ENCODE measurements at places on chromosomes 13 and 19. TPM values are rescaled to one million over a fixed set of nuclear protein-coding genes. Genes with fewer than 3 reads are reported as not detected.

GRCh38 chr19:46299004-46299509 is 2.2 kb downstream of the HIF3A start:
- peak; percentile 97 for DNase-seq

DNA sequence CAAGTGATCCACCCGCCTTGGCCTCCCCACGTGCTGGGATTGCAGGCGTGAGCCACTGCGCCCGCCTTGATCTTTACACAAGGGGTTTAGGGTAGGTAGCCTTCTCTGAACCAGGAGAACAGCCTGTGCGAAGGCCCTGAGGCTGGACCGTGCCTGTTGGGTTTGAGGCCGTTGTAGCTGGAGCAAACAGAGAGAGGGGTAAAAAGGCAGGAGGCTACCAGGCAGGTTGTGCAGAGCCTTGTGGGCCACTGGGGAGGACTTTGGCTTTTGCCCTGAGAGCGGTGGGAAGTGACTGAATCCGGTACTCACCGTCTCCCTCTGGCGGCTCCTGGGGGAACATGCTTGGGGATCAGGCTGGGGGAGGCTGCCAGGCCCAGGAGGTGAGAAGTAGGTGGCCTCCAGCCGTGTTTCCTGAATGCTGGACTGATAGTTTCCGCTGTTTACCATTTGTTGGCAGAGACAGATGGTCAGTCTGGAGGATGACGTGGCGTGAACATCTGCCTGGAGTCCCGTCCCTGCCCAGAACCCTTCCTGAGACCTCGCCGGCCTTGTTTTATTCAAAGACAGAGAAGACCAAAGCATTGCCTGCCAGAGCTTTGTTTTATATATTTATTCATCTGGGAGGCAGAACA is 24.6 kb downstream of the SPC24 start:
- DNase-seq: peak; percentile 89

DNA sequence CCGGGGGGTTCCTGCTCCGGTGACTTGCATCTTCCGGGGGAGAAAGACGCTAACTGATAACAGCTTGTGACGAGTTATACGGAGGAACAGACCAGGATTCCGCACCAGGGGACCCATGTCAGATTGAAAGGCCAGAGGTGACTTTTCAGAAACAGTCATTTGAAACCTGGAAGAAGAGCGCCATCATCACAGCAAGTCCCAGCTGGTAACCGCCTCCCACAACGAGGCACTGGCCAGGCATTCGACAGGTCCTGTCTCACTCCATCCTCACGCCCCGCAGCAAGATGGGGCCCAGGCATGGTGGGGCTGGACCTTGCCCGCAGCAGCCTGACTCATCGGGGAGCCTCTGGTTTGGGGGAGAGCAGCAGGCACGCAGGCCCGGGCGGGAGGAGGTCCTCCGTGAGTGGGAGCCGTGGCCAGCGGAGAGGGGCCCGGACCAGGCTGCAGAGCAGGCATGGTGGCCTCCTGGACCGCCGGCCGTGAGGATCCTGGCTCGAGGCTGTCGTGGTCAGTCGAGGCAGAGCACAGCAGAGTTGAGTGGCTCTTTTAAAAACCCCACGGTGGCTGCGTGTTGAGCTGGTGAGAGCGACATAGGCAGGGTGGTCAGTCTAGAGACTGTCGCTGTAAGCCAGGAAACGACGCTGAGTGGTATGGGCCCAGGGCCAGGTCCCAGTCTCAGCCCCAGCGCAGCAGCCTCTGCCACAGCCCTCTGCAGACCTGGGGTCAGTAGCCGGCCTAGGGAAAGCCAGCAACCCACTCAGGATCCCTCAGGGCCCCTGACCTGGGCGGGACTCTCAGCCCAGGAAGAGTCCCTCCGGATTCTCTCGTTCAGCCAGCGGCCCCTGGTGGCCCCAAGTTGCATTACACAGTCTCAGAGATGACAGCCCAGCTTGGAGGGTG is 94.9 kb upstream of the MCF2L start:
- DNase-seq: peak; percentile 91

DNA sequence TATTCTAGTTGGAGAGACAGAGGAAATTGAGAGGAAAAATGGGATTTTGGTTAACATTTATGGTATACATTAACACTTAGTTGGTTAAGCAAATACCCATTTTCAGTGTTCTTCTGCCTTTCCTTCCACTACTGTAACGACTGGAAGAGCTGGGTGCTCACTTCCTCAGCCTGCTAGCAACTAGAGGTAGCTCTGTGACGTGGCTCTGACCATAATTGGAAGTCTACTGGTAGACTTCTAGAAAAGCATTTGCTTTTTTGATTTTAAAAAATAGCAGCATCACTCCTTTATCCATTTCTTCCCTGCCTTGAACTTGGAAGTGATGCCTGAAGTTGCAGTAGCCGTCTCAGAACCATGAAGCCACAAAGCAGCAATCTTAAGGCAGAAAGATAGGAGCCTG is 15.9 kb downstream of the NHLRC3 start:
- DNase-seq: no peak

GRCh38 chr19:39617745-39618144 is 15.4 kb downstream of the LGALS13 start:
- no peak for DNase-seq

GRCh38 chr13:93476175-93476574 is 249.6 kb downstream of the GPC6 start:
- DNase-seq: no peak

- no peak for DNase-seq
Measured at GRCh38 chr13:76803831-76804230, 82.4 kb downstream of the KCTD12 start.

DNA sequence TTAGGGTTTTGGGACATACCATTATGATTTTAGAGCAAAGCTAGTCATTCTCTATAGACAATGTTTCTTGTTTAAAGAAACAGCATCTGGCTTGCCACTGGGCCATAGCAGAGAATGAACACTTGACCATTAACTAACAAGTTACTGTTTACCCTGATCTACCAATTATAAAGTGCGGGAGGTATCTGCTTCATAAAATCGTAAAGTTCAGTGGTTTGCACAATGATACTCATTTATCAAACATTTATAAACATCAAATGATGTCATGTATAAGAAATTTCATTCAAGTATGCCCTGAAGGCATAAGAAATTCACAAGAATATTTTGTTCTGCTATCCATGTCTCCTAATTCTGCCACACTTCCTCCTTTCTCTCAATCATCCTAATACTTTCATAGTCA is 139.2 kb downstream of the PCDH20 start:
- no peak for DNase-seq

- no peak for DNase-seq
Measured at GRCh38 chr19:10271543-10272086, 695 bp downstream of the ICAM1 start.

DNA sequence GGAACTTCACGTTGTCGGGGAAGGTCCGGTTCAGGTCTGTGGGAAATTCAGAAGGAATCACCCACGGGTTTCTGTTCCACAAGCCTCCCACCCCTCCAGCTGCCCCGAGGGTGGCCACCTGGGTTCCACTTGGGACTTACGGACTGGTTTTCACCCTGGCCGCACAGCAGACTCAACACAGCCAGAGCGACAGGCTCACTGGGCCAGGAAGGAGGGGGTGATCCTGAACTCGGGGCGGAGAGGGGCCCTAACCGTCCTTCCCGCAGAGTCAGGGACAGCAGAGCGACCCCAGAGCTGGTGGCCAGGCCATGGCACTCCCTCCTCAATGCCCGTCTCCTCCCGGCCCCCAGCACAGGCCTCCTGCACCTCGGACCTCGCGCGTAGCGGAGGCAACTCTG is 13.0 kb downstream of the GRTP1 start:
- DNase-seq: no peak

DNA sequence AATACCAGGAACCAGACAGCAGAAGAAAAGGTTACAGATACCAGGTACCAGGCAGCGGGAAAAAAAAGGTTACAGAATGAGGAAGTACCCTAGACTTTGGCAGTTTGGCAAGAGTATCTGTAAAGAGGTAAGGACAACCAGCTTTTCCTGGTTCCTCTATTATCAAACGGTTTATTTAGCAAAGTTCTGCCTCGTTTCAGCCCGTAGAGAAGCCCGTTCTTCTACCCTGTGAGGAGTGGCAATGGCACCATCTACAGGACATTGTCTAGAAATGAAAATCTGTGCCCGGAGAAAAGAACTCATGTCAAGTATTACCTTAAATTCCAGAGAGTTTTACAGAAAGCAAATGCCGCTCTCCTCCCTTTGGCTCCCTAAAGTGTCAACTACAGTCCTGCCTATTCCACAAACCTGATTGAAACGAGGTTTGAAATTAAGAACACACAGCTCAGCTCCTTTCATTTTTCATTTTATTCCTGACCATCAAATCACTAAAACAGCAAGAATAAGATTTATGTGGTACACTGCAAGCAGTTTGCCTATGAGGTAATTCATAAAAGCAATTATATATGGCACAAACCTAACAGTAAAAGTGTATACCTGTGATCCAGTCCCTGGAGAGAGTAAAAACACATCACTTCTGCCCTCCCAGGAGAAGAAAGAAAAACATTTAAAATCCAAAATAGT is 226.3 kb downstream of the SLC7A1 start:
- DNase-seq: no peak

GRCh38 chr13:72296246-72296645 is 429.2 kb upstream of the DACH1 start:
- no peak for DNase-seq

- DNase-seq: no peak
Measured at GRCh38 chr19:35225951-35226350, 2.6 kb downstream of the FAM187B start.

- DNase-seq: no peak
Measured at GRCh38 chr19:58409010-58409790, 751 bp downstream of the ZNF584 start.

DNA sequence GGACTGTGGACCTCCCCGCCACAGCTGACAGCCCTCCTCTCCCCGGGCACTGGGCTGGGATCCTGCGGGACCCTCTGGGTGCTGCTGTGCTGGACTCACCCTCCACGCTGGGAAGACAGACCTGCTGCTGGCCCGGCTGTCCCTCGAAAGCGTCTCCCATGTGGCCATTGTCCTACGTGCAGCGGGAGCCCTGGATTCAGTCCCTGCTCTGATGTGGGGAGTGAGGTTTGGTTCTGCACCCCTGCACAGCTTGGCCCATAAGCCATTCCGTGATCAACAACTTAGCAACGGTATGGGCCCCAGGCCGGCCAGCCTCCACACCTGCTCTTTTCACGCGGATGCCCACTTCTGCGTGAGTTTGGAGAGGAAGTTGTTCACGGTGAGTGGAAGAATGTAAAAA is 195.2 kb downstream of the TEX29 start:
- DNase-seq: no peak

DNA sequence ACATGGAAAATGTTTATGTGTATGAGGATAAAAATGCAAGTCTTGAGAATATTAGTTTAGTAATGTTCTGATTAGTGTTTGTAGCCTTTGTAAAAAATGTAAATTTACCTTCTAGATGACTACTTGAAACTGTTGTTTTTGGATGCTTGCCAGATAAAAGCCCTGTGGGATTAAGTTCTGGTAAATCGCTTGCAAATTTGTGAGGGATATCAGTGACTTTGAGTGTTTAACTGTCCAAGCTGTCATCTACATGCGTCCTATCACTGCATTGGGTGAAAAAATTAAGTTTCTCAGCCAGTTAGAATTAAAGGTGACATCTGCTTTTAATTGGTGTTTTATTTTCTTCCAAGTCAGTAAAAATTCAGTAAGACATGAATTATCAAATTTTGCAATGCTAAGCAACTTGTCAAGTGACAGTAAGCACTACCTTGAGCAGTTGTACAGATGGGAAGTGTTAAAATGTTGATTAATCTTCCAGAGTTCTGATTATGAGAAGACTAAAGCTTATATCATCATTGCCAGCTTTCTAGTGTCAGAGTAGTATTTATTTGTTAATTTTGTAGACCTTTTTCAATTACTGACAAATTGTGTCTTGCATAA is 88.0 kb downstream of the PCCA start:
- DNase-seq: no peak

DNA sequence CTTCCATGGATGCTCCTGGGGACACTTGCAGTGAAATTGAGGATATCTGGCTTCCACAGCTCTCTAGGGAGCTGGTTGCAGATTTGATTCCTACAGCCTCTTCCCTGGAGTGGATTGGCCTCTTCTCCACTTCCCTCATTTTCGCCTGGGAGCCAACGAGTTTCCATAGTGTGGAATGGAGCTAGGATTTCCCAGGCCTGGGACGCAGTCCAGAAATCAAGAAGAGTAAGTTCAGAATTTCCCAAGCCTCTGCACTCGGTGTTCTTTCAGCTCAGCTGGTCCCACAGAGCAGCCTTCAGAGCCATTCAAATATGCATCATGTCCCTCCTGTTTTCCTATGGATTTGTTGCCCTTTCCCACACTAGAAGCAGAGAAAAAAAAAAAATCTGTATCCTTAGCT is 68.2 kb downstream of the RAP2A start:
- DNase-seq: peak; percentile 52

DNA sequence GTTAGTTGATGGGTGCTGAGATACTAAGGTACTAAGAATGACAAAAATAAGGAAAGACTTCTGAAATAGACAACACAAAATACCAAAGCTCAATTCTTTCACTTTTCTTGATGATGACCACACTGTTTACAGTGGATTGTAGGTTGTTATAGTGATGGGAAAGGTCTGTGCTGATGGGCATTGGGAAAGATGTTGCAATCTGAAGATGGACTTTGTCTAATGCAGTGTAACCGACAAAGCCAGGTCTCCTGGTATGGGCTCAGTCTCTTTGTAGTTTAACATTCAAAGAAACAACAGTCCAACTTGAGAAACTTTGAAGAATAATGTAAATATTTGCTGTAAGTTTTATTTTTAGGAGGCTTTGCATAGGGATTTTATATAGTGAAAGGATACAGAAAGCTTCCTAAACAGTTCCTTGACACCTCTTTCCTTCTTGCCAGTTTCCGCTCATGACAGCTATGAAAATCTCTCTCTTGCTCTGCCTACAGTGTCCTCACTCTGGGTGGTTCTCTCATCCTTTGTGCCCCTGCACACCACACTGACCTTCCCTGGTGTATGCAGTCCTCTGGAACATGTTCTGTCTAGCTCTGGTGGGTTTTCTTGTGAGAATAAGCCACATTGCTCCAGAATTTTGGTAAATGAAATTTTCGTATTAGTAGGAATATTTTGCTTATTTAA is 172.2 kb downstream of the KCNRG start:
- DNase-seq: no peak

WASF3 gene
- 10.5 TPM for total RNA-seq

RNF17 gene
- total RNA-seq: not detected

TSC22D1 gene
- total RNA-seq: 223 TPM

MATK gene
- 0.24 TPM for total RNA-seq

CDX2 gene
- not detected for total RNA-seq

ANKRD24 gene
- 0.08 TPM for total RNA-seq

ADGRL1 gene
- 20.0 TPM for total RNA-seq

CEACAM8 gene
- total RNA-seq: not detected

Measured in Right ventricle myocardium superior (tissue), 1 donor.